Caki2 (cell line): ENCODE measurements at places on chromosomes 3 and 15. TPM values are rescaled to one million over a fixed set of nuclear protein-coding genes. Genes with fewer than 3 reads are reported as not detected.

Gene THOC7
- 87.3 and 102 TPM in 2 replicates for total RNA-seq

Gene ST3GAL6
- 0.78 and 6.5 TPM in 2 replicates for total RNA-seq

Gene CDHR4
- not detected in 2 replicates for total RNA-seq

Gene ZBTB47
- 2.6 and 3.9 TPM in 2 replicates for total RNA-seq

Gene HIGD2B
- total RNA-seq = not detected in 2 replicates

Gene SLC38A3
- total RNA-seq = not detected in 2 replicates

Gene P3H2
- total RNA-seq = 152 and 185 TPM in 2 replicates

Gene GOLGA8T
- total RNA-seq = 0.23 TPM in 1 of 2 replicates, not detected in the other

Gene STRC
- not detected in 2 replicates for total RNA-seq

Gene EPB42
- total RNA-seq = not detected in 2 replicates

Gene AGBL1
- total RNA-seq = not detected in 2 replicates

Gene BLM
- 12.5 and 14.1 TPM in 2 replicates for total RNA-seq

Gene TLE3
- total RNA-seq = 24.5 and 41.6 TPM in 2 replicates

Gene KLHL6
- not detected in 2 replicates for total RNA-seq

Gene OR5K2
- not detected in 2 replicates for total RNA-seq

DNA sequence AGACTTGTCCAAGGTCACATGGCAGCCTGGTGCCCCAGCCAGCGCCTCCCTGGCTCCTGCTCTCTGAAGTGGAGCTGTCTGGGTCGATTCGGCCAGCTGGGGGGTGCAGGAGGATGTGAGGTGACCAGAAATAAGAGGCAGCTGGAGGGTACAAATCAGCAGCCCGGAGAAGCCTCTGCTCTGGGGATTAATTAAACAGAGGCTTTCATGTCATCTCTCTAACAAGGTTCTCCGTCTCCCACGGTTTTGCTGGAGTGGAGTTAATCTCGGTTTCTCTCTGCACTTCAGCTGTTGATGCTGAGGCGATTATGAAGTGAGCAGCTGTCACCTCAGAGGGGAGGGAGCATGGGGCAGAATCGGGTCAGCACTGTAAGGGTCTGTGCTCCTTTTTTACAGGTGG, 236.8 kb downstream of the TLE3 start:
- DNase-seq = no peak

GRCh38 chr3:146640955-146641867, 36.1 kb upstream of the PLSCR5 start:
- peak; percentile 26 for DNase-seq

GRCh38 chr3:100045696-100046095, 68.6 kb downstream of the FILIP1L start:
- DNase-seq = no peak

DNA sequence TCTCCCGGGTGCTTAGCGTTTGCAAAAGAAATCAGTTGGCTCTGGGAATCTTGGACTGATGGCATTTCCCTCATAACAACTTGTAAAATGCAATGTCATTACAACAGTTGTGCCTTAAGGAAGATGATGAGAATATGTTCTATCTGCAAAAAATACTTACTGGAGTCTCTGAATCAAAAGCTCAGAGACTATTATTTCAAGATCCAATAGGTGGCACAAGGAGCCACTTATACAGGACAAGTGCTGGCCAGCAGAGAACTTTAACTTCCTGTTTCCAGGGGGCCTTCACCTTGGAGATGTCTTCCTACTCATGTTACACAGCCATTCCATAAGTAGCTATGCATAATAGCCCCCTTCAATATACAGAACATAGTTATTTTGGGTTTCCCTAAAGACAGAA, 8.9 kb upstream of the RPS27L start:
- no peak for DNase-seq

DNA sequence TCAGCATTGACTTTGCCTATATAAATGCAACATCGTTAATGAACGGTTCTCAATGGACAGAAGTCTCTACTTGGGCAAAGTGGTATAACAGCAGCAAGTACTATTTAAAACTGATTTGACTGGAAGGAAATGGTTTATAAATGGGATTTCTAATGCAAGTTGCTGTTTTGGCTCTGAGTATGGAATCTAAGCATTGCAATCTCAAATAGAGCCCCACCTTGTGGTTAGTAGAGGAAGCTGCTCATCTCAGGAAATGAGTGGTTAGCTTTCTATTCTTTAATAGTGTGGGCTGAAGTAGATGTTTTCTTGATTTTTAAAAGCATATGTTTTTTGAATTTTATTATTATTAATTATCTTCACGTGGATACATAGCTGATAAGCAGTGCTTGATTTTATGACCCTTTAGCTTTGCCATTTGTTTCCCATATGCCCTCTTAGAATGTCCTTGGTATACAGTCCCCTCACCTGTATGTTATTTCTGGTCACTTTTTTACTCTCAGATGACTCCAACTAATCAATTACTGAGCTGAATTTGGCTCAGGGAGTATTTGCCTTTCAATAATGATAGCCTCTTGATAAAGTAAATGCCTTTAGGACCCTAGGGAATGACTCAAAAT, 67.1 kb downstream of the OXSM start:
- DNase-seq = peak; percentile 16

DNA sequence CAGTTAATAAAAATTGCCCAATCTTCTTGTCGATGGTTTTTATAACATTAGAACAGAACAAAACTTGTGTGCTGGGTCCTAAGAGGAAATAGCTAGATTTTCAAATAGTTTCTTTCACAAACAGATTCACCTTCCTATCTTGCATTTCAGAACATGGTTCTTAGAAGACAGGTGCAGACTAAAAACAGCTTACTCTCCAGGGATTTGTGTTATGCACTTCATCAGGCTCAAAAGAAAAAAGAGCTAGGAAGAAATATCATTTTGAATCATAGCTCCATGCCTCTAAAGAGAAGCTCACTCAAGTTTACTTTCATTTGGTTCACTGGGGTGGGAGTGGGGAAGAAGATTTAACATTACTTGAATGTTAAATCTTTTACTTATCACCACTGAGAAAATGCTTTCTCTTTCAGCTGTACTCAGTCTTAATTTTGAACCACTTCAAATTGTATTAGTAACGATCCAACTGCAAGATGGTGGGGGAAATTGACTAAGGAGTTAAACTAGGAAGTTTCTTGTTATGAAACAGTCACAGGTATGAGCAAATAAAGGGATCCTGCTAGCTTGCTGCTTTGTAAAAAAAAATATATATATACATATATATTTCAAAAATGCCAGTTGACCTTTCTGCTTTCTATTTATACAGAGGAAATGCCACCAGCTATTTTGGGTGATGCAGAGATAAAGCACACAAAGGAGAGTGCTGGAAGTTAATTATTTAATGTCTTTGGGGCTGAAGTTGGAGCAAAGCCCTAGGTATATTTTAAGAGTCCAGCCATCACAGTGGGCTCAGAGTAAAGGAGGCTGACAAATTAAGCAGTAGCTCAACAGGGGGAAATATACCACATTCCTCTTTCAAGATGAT, 28.3 kb upstream of the NUDT16 start:
- no peak for DNase-seq

GRCh38 chr3:120304616-120305015, 19.6 kb upstream of the GPR156 start:
- no peak for DNase-seq

- DNase-seq = peak; percentile 24
These were observed 62.7 kb upstream of the GK5 start for GRCh38 chr3:142287866-142288638.

GRCh38 chr3:14335774-14336748, 66.3 kb upstream of the SLC6A6 start:
- DNase-seq = no peak

DNA sequence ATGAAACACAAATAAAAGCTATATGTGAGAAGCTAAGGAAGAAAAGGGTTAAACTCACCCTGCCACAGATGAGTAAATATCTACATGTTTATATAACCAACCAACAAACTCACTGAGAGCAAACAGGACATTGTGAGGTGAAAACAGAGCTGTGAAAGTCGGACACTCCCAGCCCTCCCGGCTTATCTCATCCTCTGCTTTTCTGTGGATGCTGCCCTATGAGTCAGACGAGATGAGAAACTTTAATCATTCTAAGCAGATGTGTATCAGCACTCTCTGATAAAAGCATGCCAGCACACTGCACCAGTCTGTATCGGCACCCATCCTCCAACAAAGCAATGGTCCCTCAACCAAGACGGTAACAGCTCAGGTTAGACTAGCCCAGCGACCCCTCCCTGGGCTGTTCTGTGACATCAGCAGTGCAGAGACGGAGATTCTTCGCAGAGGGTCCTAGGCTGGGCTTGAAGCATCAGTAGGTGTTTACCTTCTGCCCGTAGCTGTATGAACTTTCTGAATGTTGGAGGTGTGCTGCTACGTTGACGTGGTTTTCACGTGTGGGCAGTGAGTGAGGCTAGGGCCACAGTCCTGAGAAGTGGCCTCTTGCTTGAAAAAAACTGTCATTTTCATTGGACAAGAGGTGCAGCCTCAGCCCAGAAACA, 119.8 kb upstream of the ALDH1A3 start:
- DNase-seq = peak; percentile 83

GRCh38 chr3:172465281-172465680, 17.0 kb upstream of the GHSR start:
- DNase-seq = no peak

GRCh38 chr3:5098346-5098745, 23.7 kb upstream of the ARL8B start:
- no peak for DNase-seq

DNA sequence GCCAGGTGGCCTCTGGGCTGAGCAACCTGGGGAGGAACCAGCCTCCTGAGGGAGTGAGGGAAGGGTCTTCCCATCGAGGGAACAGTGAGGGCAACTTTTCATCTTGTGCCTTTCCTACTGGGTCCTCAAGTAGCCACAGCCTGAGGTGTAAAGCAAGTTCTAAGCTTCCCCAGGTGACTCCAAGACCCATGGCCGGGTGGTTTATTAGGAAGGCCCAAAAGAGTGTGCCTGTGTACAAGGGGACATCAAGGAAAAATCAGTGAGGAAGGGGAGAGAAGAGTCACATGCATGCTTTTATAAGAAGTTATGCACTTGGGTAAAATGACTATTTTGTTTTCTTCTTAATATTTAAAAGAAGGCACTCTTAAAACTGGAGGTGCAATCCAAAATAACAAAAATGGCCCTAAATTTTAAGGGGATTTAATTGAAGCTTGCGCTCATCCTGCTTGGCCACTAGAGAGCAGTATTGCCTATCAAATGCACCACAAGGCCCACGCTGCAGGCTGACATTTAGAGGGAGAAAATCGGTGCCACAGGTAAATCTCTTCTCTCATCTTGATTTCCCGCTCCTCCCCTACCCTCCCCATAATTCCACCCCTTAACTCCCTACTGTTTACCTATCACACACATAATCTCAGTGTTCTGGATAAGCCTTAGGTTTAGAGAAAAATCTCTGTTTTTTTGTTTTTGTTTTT, 6.7 kb downstream of the NANOGP8 start:
- DNase-seq = peak; percentile 16

DNA sequence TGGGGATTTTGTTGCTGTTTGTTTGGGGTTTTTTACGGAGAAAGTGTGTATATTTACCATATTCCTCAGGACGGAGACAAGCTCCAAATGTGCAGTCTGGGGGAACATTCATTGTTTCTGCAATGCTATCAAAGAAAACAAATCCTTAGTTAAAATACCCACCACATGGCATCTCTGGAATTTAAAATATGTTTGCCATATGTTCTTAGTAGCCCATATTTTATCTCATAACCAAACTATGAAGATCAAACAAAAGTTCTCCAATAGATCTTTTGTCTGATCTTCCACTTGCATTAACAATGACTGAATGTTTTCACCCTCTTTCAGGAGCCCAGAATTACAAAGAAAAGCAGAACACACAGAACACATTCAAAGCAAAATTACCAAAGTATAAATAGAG, 35.3 kb downstream of the EFHB start:
- DNase-seq = no peak

DNA sequence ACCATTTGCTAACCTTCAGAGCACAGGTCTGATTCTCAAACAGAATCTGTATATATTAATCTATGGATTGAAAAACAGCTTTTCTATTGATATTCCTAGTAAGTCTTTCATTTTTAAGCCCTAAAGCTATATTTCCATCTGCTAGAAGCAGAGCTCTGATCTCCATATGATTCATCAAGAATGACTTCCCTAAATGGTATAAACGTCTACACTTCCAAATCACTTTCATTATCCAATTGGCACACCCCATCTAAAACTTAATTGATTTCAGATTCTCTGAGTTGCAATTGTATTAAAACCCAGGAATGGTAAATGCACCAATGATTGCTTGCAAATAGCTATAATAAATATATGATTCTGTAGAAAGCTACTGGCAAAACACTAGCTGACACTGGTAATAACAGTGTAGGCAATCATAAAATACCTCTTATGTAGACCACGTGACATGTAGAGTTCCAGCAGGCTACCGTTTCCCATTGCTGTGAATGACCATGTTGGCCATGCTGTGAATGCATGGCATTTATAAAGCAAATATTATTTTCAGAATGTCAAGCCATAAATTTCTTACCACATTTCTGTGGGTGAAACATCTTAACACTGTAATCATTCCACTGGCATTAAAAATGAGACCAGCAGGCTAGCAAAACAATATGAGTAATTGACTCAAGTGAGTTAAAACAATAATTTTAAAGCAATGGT, 226.0 kb downstream of the ZMAT3 start:
- peak; percentile 32 for DNase-seq

- DNase-seq = peak; percentile 21
These were observed 129.2 kb upstream of the CBLB start for GRCh38 chr3:105997800-105998526.

- no peak for DNase-seq
These were observed 48.1 kb downstream of the SETMAR start for GRCh38 chr3:4351164-4351855.

DNA sequence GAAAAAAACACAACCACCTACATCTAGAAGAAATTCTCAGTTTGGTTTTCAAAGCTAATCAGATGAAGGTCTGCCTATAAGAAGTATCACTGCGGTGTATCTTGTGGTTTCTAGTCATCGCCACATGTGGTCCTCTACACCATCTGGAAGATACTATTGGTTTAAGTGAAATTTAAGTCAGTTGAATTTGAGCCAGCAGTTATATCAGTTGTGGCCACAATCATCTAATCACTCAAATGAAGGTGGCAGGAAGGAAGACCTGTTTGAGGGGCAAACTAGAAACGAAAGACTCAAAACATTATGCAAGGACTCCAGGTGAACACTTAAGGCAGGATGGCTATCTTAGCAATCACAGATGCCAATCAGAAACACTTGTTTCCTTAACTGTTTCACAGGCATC, 48.7 kb downstream of the ETV5 start:
- no peak for DNase-seq

GRCh38 chr3:14411988-14412387, 9.6 kb downstream of the SLC6A6 start:
- DNase-seq = no peak

DNA sequence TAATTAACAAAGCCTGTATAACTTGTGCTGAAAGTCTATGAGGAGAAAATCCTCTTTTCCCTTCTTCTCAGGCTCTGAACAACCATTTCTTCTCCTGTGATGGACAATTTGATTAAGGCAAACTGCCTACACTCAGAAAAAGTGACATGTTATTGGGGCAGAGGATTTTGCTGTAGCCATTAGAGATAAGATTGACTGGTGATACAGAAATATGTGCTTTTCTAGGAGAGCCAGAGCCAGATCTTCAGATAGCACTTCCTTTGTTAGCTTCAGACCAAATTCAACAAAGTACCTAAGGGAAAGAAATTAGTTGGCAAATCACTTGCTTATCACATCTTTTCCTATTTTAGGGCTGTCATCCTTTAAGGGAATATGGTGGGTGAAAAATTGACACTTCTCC, 259.9 kb downstream of the ARPP21 start:
- DNase-seq = no peak

- DNase-seq = no peak
These were observed 303.8 kb downstream of the RPLP1 start for GRCh38 chr15:69756440-69756839.

- DNase-seq = peak; percentile 54
These were observed 238.7 kb downstream of the ZPLD1 start for GRCh38 chr3:102673271-102674115.
